ENCODE measurements at places on chromosomes 2 and 18.

- peak; percentile 39 for DNase-seq
These were observed 64.3 kb downstream of the BABAM2 start for GRCh38 chr2:27954771-27955383.

- DNase-seq, result no peak
These were observed 44.1 kb downstream of the C1D start for GRCh38 chr2:68018727-68019126.

DNA sequence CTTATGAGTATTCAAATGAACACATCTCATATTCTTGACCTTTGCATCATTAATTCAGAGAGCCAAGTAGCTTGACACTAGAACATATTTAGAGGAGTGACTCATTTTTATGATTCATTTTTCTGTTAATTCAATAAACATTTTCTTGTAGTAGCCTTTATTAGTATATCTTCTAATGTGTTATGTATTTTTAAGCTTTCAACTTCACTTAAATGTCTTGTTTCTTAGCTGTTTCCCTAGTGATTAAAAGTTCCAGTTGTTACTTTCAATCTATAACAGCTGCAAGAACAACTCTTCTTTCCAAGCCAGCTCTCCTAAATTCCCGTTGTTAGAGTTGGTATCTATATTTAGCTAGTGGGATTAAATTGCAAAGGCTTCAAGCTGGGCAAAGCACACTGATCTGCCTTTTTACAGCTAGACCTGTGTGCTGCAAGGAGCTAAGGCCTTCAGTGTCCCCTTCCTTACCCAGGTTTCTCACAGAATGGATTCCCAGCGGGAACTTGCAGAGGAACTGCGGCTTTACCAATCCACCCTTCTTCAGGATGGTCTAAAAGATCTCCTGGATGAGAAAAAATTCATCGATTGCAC lies at the start of gene KLHL41:
Gene KLHL41, plus strand, starts transcription at position 405 of the 588 bp plus-strand sequence. Its CDS starts 77 bp downstream, at position 482.
- DNase-seq, result no peak

DNA sequence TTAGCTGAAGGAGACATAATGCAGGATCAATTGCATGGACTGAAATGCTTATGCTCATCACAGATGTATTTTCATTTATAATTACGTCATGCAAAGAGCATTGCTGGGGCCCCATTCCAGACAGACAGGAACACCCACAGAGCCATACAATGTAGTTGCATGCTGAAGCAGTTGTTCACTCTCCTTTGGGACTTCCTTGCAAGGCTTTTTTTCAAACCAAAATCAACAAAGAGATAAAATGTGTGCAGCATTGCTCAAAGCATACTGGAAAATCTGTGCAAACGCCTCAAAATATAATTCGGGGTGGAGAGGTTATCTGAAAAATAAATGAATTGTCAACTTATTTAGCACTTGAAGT lies 463.2 kb downstream of the CDH2 start:
- DNase-seq, result no peak

DNA sequence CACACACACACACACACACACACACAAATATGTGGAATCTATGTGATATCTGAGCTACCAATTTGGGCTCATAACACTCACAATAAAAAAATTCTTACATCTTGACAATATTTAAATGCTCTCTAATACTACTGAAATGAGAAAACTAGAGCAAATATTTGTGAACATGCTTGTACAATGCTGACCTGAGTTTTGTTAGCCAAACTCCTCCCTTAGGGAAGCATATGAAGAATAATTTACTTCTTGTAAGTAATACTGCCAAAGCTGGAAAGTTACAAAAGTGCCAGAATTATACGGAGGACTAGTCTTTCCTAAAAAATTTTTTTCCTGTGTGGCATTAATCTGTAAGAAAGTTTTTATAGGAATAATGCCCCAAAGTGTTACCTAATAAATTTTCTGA lies 18.5 kb downstream of the MBD2 start:
- no peak for DNase-seq

GRCh38 chr2:3872451-3872850 lies 169.1 kb downstream of the DCDC2C start:
- DNase-seq, result no peak

DNA sequence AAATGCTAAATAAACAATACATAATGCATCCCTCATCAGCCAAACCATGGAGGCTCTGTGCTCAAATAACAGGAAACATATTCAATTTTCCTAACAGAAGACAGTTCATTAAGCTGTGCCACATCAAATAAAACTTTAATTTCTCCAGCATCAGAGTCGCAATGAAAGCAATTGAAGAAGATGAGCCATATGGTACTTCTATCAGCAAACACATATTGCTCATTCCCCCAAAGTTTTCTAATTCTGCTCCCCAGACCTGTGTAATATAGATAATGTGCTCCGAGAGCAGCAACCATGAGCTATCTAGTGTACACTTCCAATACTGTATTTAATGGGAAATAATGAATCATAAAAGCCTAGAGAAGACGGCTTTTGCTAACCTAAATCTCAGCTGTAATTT lies 263.2 kb downstream of the MEIS1 start:
- no peak for DNase-seq
